ENCODE measurements at places on chromosomes 3 and 15.
A peak's percentile ranks its signal among the peaks of the same experiment; 100 is the strongest.

DNA sequence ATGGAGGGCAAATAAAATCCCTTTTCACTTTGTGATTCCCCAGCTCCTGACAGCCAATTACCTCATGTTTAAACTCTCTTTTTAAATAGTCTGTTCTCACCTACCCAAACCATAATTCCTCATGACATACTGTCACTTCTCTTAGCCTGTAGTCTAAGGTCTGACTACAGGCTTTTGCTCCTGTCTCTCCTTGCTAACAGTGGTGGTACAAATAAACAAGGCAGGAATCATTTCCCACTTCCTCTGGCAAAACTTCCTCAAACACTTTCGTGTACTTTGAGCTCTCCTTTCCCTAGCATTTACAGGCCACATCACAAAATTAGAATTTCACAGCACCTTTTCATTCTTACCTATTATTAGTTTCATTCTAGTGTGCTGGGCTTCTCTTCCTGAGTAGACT lies 51.8 kb downstream of the ATP8B4 start:
- no peak for DNase-seq
- H3K27ac ChIP-seq = no peak overlapping the region
- no peaks in the 10 kb centered on the region for H3K4me1 ChIP-seq
- H3K27me3 ChIP-seq = no peaks in the 10 kb centered on the region
- no peaks in the 10 kb centered on the region for H3K36me3 ChIP-seq

- no peak for DNase-seq
- H3K36me3 ChIP-seq = no peaks in the 10 kb centered on the region
- no peak overlapping the region for H3K27ac ChIP-seq
- peaks cover 7% of the 10 kb centered on the region for H3K4me1 ChIP-seq
These were observed 177.9 kb downstream of the SATB1 start for GRCh38 chr3:18247139-18247695.

DNA sequence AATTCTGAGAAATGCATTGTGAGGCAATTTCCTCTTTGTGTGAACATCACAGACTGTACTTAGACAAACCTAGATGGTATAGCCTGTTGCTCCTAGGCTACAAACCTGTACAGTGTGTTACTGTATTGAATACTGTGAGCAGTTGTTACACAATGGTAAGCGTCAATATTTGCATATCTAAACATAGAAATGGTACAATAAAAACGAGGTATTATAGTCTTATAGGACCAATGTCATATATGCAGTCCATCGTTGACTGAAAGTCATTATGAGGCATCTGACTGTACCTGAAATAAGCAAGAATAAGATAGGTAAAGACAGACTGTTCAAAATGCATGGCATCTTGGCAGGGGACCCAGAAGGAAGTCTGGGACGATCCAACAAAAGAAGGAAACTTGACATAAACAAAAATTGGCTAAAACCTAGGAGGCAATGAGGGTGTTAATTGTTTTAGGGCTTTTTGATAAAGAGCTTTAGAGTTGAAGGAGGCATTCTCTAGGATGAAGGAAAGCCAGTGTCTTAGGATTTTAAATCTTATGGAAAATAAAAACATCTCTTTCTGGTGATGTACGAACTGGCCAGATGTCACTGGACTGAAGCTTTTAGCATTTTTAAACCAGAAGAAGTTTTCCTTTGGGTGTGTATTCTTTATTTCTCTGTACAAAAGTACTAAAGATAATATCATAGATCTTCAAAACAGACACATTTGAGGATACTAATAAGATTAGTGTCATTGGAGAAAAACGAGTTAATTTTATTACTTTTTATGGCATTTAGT lies 9.2 kb upstream of the SPRED1 start:
- no peaks in the 10 kb centered on the region for H3K27me3 ChIP-seq
- no peak for DNase-seq
- no peaks in the 10 kb centered on the region for H3K4me1 ChIP-seq
- H3K27ac ChIP-seq = no peak overlapping the region

- no peak overlapping the region for H3K4me3 ChIP-seq
- no peak overlapping the region for H3K27ac ChIP-seq
- no peaks in the 10 kb centered on the region for H3K36me3 ChIP-seq
- H3K4me1 ChIP-seq = no peaks in the 10 kb centered on the region
- H3K27me3 ChIP-seq = no peaks in the 10 kb centered on the region
These were observed 385.8 kb downstream of the C3orf38 start for GRCh38 chr3:88535563-88535962.

- H3K36me3 ChIP-seq = no peaks in the 10 kb centered on the region
- peak overlapping the region; percentile 4 for H3K27ac ChIP-seq
- no peaks in the 10 kb centered on the region for H3K27me3 ChIP-seq
- peaks cover 2% of the 10 kb centered on the region for H3K4me1 ChIP-seq
- DNase-seq = peak; percentile 95
- no peak overlapping the region for H3K4me3 ChIP-seq
These were observed 602.0 kb upstream of the KCNMB2 start for GRCh38 chr3:177934001-177934891.

DNA sequence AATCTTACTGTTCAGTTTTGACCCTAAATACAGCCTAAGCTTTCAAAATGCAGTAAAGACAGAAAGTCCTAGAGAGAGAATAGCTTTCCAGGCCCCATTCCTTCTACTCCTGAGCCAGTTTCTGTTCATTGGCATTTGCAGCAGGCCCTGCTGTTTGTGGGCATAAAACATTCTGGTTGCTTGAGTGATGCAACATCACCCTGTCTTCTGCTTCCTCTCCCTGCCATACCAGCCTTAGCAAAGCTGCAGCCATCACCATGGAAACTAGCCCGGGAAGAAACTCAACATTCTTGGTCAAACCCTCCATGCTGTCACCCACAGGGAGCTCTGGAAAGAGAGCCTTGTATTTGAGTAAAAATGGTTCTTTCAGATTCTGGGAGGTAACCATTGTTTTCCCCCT lies 325.7 kb downstream of the MAGI1 start:
- H3K4me3 ChIP-seq = no peak overlapping the region
- DNase-seq = peak; percentile 92
- H3K27me3 ChIP-seq = no peaks in the 10 kb centered on the region
- H3K36me3 ChIP-seq = no peaks in the 10 kb centered on the region
- peaks cover 3% of the 10 kb centered on the region for H3K4me1 ChIP-seq

GRCh38 chr15:67833710-67834511 lies 5.9 kb downstream of the RNU6-1 start:
- H3K4me1 ChIP-seq = peaks cover 4% of the 10 kb centered on the region
- peaks cover 69% of the 10 kb centered on the region for H3K27me3 ChIP-seq
- H3K36me3 ChIP-seq = no peaks in the 10 kb centered on the region
- DNase-seq = peak; percentile 81
- H3K4me3 ChIP-seq = no peak overlapping the region

DNA sequence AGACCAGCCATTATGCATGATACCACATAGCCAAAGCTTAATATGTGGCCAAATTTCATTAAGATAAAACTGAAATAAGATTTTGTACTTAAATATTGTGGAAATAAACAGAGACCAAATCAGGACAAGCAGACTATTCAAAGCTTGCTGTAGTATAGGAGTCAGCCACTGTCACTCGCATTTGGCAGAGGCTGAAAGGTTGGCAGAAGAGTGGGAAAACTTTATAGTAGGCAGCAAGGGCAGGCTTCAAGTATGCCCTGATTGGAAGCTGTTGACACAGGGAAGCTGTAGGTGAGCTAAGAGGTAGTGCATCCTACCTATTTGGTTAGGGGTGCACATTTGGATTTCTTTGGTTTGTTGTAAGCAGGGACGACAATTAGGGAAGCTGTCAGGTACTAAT lies 202.5 kb upstream of the PDZRN3 start:
- H3K4me1 ChIP-seq = no peaks in the 10 kb centered on the region
- H3K4me3 ChIP-seq = no peak overlapping the region
- DNase-seq = no peak
- H3K36me3 ChIP-seq = no peaks in the 10 kb centered on the region
- no peak overlapping the region for H3K27ac ChIP-seq
- no peaks in the 10 kb centered on the region for H3K27me3 ChIP-seq

DNA sequence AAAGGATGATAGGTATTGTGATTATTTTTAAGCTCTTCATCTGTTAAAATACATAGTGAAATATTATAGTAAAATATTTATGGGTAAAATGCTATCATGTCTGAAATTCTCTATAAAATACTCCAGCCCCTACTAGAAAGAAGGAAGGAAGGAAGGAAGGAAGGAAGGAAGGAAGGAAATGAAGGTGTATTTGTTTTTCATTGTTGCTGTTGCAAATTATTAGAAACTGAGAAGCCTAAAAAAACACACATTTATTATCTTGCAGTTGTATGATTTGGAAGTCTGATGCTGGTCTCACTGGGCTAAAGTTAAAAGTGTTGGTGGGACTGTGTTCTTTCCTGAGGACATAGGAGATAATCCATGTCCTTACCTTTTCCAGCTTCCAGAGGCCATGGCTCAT lies 47.6 kb upstream of the CLSTN2 start:
- H3K27me3 ChIP-seq = no peaks in the 10 kb centered on the region
- no peak for DNase-seq
- H3K4me3 ChIP-seq = no peak overlapping the region
- H3K27ac ChIP-seq = no peak overlapping the region
- no peaks in the 10 kb centered on the region for H3K4me1 ChIP-seq
- H3K36me3 ChIP-seq = no peaks in the 10 kb centered on the region

DNA sequence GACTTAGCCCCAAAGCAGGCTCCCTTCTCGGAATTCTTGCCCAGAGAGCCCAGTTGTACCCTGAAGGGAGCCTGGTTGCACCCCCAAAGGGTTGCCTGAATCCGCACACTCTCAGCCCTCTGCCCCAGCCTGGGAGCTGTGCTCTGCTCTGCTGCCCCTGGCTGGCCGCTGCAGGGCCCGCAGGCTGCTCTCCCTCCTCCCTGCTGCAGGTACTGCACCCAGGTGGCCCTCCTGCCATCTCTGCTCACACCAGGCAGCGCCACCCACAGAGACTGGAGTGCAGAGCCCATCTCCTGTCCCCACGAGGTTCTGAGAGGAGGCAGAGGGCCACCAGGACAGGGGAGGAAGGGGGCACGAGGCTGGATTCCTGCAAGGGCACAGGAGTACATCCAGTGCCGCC lies 134.2 kb upstream of the NSMCE3 start:
- H3K36me3 ChIP-seq = no peaks in the 10 kb centered on the region
- H3K27me3 ChIP-seq = no peaks in the 10 kb centered on the region
- no peak overlapping the region for H3K4me3 ChIP-seq
- no peak overlapping the region for H3K27ac ChIP-seq
- DNase-seq = peak; percentile 56
- H3K4me1 ChIP-seq = peaks cover 1% of the 10 kb centered on the region
